ENCODE measurements at places on chromosomes 6 and 20. TPM values are rescaled to one million over a fixed set of nuclear protein-coding genes. Genes with fewer than 3 reads are reported as not detected.

- DNase-seq: no peak
Measured at GRCh38 chr6:79536585-79536953, 661 bp downstream of the LCA5 start.

NEDD9 gene
- total RNA-seq: 181 TPM

FAM217A gene
- not detected for total RNA-seq

RSPH4A gene
- 0.78 TPM for total RNA-seq

Data from thoracic aorta (tissue), 2 donors.